ENCODE measurements at places on chromosomes 11 and 22.
A peak's percentile ranks its signal among the peaks of the same experiment; 100 is the strongest.

DNA sequence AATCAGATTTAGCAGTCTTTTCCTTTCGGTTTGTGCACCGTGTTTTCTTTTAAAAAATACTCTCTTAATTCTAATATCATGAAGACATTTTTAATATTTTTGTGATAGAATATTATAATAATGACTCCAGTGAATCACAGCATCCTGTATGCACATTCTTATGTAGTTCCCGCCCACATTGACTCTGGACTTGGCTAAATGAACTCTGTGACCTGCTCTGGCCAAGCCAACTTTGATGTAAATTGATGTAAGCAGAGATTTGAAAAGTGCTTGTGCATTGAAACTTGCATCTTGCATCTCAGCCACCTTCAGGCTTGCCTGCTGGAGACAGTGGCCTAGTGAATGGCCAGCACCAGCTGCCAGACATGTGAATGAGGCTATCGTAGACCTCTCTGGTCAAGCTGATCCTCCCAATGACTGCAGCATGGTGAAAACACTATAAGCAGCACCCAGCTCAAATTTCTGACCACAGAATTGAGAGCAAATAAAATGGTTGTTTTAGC is 29.2 kb upstream of the PGM2L1 start:
- no peak for DNase-seq

DNA sequence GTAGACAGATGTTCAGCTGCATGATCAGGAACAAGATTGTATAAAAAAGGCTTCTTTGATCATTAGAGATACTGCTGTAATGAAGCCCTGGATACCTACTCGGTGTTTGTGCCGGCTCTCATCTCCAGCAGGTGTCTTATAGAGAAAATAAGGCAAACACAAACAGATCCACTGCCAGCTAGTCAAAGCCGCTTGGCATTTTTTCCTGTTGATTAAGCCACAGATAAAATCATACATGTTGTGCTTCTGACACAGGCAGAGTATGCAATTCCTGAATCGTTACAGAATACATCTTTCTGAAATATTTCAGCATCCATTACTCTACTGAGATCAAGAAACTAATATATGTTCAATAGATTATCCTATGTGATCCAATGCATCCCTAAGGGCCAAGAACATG is 206.9 kb downstream of the CADM1 start:
- no peak for DNase-seq

GRCh38 chr11:33540946-33541915 is 159.4 kb downstream of the C11orf91 start:
- no peak for DNase-seq

GRCh38 chr22:23066200-23067022 is 3.9 kb upstream of the GNAZ start:
- DNase-seq, result no peak

GRCh38 chr11:1890856-1891830 is 552 bp downstream of the PRR33 start:
- DNase-seq, result no peak

- no peak for DNase-seq
Observed at GRCh38 chr11:10474551-10474950, 19.5 kb downstream of the AMPD3 start.

GRCh38 chr22:27418261-27418660 is 383.3 kb downstream of the MN1 start:
- no peak for DNase-seq

DNA sequence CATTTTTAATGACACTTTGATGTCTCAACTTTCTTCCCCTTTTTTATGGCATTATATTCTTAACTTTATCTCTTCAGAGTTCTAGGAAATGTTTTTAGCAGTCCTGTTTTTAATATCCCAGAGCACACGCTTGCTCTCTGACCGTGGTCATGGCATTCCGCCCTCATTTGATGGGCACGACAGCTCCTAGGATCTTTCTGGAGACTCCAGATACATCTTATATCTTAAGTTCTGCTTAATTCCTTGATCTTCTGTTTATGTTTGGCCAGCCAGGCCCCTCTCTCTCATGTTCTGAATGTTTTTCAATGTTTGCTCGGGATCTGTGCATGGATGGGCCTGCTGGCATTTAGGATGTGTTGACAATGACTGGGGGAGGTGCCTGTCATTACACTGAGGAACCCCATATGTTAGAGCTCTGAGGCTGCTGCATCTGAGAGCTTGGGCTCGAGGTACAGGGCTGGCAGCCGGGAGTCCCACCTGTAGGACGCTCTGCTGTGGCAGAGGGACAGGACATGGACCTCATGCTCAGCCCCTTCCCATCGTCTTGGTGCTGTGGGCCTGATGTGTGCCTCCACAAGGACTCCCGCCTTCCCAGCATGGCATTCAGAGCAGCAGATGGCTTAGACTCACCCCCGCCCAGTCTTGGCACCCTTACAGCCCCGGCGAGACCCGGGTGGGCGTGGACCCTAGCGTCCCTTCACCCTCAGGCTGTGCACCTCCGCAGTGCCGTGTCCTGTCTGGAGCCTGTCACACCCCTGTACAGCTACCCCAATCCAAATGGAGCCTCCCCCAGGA is 75.0 kb downstream of the CDKN1C start:
- DNase-seq, result no peak

GRCh38 chr11:47333886-47334443 is 18.5 kb downstream of the MYBPC3 start:
- no peak for DNase-seq

- DNase-seq, result no peak
Observed at GRCh38 chr11:31780078-31780477, 31.0 kb downstream of the PAX6 start.

- no peak for DNase-seq
Observed at GRCh38 chr22:36228944-36229343, 10.4 kb downstream of the APOL2 start.

- DNase-seq, result no peak
Observed at GRCh38 chr11:114116357-114116756, 56.8 kb downstream of the ZBTB16 start.

DNA sequence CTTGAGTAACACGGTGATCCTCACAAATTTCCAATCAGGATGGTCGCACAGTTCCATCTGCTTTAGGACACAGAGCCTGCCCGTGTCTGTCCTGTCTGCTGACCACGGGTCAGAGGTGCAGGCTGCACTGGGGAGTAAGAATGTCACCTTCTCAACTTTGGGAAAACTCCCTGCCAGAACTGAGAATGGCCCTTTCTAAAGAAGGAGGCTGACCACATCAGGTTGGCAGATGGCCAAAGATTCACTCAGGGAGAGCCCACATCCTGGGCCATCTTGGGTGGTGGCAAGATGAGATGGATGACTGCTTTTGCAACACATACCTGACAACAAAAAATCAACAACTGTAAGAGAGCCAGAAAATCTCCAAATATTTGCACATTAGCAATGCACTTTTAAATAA is 101.9 kb downstream of the IGLL1 start:
- peak; percentile 38 for DNase-seq

DNA sequence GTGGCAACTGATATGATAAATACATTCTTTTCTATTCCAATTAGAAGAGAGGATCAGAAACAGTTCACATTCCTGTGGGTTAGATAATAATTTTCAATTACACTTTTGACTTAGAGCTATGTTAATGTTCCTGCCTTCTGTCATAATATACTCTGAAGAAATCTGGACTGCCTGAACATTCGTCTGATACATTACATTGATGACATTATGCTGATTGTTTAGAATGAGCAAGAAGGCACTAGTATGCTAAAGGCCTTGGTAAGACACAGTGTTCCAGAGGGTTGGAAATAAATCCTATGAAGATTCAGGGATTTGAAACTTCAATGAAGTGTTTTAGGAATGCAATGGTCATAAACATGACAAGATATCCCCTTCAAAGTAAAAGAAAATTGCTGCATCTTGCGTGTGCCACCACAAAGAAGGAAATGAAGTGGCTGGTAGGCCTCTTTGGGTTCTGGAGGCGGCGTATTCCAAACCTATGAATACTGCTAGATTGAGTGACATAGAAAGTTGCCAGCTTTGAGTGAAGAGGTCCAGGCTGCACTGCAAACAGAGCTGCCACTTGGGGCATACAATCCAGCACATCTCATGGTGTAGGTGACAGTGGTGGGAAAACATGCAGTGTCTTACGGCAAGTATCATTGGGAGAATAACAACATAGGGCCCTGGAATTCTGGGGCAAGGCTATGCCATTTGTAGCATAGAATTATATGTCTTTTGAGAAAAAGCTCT is 21.2 kb upstream of the PDE3B start:
- DNase-seq, result no peak

DNA sequence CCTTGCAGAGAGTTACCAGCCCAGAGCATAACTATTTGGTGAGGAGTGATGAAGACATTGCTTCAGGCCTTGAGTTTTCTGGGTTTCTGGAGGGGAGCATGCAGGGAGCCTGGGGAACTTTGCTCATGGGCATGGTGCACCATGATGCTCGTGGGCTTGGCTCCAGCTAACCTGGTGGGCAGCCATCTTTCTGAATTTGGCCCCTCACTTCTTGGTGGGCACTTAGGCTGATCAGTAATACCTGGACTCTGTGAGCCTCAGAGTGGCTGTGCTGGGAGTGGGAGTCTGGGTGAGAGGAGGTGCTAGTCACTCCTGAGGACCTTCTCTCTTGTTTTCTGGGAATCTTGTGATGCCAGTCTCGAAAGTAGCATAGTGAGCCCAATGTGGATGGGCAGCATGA is 30.6 kb downstream of the AMPD3 start:
- no peak for DNase-seq

DNA sequence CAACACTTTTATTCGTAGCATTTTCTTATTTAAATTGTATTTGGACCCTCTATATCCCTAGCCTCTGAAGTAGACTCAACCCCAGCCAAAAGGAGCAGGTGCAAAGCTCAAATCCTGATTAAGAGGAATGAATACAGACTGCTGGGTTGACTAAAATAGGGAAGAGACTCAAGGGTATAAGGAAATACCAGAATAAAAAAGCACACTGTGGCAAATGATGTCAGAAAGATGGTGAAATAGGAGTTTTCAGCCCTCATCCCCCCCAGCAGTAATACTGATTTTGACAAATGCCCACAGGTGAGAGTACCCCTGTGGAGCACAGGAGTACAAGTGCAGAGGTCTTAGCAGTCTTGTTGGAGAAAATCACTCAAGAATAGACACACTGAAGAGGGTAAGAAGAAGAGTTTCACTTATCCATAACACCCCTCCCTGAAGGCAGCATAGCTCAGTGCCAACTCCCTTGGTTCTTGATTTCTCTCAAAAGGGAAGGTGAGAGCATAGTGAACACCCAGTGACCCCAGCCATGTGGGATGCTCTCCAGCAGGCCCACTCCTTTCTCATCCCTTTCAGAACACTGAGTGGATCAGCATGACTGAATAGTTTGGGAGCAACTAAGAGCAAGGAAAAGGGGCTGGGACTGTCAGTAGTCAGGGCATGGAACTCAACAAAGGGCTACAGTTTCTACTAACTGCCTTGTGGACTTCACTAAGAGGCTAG is 71.7 kb downstream of the TBC1D22A start:
- no peak for DNase-seq

DNA sequence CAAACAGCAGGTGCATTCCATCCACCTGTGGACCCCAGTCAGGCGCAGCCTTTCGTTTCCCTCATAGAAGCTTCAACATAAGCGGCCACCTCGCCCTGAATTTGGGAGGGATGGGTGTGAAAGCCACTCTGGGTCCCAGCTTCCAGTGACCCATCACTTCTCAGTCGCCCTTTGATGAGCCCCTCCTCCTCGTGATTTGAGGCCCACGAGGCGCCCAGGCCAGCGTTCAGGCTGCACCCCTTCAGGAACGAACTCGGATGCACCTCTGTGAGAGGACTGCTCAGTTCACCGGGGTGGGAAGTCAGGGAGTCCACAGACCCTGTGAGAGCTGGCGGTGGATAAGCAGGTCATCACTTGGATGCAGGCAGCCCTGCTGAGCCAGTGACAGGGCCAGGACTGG is 1118.2 kb downstream of the BRD1 start:
- DNase-seq, result no peak

DNA sequence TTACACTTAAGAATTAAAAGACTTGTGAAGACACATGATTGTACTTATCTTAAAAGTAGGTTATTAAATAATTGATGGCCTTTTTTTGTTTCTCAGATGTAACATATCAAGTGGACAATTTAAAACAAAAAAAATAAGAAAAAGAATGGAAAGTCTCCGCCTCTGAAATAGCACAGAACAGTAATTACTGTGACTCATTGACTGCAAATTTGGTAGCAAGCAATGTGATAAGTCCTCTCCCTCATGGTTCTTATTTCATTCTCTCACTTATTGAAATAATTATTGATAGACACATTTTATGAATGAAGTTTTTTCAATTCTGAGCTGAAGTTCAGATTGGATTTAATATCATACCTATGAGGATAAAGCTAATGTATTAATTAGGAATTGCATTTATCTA is 717.9 kb upstream of the LUZP2 start:
- no peak for DNase-seq

DNA sequence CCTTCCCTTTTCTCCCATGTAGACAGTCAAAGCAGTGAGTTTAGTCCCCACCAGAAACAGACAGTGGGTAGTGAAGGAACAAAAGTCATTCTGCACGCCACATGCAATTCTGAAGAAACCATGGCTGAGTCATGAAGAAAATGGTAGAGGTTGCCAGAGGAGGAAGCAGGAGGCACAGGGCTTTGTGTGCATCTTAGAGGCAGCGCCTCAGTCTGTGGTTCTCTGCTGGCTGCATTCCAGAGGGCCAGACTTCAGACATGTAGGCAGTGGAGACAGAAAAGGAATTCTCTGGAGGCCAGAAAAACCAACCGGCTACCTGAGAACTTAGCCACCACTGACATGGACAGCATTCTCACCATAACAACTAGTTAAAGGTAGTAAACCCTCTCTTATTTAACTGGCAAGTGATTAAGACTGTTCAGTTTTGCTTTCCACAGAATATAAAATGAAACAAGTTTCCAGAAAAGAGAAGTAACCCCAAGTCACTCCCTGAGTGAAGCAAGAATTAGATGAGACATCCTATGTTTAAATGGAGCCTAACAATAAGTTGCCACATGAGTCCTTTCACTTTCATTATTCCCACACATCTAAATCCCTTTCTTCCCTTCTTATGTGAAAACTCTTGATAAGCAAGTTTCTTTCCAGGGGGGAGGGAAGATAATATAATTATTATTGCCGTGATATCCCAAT is 556.1 kb downstream of the SOX6 start:
- peak; percentile 4 for DNase-seq

DNA sequence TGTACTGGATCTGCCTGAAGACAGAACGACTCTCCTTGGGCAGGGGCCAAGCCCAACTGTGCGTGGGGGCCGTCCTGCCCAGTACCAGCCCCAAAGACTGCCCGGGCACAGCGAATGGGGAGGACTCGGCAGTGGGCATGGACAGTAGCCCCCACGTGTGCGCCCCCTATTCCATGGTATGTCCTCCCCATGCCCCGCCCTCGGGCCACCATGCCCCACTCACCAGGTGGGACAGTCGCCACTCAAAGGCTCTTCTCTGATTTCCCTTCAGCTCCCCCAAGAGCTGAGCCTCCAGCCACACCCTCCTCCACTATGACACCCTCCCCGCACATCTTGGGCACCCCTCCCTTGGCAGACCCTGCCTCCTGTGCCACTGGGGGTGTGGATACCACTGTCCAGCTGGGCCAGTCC is 43.5 kb downstream of the GNB1L start:
- DNase-seq, result no peak

Measured in PC-3 (cell line).